Posterior cingulate gyrus (tissue), 11 donors: ENCODE measurements at places on chromosomes 13 and 19.

GRCh38 chr13:33353210-33353609 lies 67.7 kb upstream of the STARD13 start:
- DNase-seq = peak; percentile 82

DNA sequence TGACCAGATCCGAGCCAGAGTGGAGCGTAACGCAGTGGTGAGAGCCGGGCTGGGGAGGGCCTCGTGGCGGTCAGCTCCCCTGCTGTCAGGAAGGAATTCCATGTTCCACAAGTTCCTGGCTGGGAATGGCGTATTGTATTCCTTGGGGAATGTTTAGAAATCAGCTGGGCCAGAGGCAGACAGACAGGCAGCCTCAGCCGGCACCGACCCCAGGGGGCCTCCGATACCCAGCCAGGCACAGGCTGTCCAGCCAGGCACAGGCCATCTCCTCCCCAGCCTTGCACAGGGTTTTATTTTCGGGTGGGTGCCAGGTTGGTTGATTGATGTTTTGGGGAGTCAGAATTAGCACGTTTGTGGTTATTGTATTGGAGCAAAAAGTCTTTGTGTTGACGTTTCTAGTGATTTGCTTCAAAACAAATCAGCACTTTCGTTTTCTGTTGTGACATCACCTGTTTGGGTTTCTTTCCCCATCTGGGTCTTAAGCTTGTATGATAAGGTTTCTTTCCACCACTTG lies 126.6 kb upstream of the MCF2L start:
- no peak for DNase-seq

DNA sequence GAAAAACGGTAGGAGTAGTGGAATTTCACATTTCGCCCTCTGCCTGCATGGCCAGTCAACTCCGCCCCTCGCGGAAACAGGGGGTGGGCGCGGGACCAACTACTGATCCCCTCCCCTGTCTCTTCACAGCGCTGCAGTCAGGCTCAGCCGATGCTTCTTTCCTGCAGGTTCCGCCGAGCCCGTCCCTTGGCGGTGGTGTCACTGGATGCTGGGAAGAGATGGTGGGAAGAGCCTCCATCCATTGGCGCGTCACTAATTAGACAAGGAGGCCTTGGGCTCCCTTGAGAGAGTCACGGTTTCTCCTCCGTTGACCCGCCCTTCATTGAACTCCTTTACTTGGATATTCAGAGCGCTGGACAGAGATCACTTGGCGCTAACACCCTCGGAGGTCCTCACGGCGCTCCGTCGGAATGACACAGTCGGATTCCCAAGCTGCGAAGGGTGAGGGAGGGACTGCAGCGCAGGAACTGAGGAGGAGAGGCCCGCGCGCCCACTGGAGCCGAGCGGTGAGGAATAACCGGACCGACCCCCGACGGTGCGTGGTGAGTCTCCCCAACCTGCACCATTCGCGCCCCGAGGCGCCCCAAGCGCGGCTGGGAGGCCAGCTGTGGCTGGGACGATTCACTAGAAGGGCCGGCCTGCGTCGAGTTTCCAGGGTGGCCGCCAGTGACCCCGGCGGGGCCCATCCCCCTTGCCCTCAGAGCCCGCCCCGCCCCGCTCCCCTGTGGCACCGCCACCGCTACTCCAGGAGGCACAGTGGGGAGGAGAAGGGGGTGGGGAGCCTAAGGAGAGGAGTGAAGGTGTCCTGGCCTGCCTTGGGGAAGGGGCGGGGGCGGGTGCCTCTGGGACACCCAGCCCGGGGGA lies 11.2 kb upstream of the CEACAM21 start:
- no peak for DNase-seq

DNA sequence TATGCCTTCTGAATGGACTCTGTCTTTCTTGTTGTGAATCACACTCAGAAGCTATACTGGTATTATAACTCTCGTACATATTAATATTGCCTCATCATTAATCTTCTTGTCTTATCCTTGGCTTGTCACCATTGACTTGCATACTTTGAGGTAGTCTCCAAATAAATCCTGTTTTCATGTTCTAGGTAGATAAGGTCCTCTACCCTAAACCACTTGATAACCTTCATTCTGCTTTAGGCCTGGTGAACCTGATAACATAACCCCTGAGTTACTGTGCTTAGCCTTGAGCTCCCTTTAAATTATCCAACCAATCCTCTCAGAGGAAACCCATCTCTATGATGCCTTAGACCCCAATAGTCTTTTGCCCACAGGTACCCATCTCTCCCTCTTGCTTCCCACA lies 1162.3 kb downstream of the SLITRK1 start:
- DNase-seq = no peak

GRCh38 chr13:32530841-32531253 lies 7.7 kb downstream of the N4BP2L2 start:
- no peak for DNase-seq

DNA sequence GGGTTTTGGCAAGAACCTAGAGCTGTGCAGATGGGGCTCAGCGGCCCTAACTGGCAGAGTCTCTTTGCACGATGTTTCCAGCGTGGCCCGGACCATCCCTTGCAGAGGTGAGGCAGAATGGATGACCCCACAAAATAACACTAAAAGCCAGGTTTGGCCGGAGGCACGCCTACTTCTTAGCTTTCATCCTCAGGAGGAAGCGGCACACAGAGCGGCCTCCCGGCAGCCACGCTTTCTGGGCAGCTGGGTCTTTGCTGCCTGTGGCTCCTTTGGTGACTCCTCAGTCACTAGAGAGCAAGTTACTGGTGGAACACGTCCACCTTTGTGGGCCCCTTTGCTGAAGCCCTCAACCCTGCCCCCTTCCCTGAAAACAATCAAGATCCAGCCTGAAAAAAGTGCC lies 25.2 kb downstream of the TEX29 start:
- no peak for DNase-seq

- DNase-seq = no peak
Observed at GRCh38 chr13:46296115-46296822, 84.5 kb downstream of the LRRC63 start.

GRCh38 chr13:79404985-79405384 lies 1.1 kb downstream of the RBM26 start:
- DNase-seq = no peak

DNA sequence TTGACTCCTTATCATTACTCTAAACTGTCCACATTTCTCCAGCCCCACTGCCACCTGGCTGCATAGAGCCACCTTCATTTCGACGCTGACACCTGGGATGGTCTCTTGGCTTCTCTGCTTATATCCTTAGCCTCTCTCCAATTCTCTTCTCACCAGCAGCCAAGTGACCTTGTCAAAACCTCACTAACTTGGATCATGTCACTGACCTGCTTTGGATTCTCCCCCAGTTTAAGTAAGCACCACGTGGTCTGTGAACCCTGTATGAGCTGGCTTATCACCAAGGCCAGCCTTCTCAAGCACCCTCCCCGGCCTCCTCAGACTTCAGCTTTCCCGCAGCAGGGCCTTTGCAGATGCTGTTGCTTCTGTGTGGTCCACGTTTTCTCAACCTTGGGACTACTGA lies 12.3 kb upstream of the GGACT start:
- DNase-seq = no peak

- DNase-seq = no peak
Observed at GRCh38 chr19:33497131-33497777, 24.3 kb downstream of the PEPD start.

GRCh38 chr19:13425151-13425550 lies 81.1 kb downstream of the CACNA1A start:
- DNase-seq = no peak

DNA sequence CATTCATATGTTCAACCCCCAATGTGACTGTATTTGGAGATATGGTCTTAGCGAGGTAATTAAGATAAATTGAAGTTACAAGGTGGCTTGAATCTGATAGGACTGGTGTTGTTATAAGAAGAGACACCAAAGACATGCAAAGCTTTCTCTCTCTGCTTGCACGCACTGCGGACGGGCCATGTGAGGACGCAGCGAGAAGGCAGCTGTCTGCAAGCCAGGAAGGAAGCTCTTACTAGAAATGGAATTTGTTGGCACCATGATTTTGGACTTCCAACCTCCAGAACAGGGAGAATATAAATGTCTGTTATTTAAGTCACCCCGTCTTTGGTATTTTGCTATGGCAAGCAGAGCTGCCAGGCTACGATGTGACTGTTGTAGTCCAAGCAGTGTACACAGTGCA lies 4.8 kb downstream of the DLEU7 start:
- no peak for DNase-seq

DNA sequence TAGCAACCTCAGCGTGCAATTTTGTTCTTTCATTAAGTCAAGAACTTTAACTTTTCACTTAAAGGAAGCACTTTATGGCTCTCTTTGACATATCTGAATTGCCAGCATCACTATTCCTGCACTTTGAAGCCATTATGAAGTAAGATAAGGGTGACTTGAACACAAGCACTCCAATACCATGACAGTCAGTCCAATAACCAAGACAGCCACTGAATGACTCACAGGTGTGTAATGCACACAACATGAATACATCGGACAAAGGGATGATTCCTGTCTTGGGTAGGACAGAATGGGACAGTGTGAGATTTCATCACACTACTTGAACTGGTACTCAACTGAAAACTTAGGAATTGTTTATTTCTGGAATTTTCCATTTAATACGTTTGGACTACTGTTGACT lies 233.7 kb upstream of the IPO5 start:
- no peak for DNase-seq

DNA sequence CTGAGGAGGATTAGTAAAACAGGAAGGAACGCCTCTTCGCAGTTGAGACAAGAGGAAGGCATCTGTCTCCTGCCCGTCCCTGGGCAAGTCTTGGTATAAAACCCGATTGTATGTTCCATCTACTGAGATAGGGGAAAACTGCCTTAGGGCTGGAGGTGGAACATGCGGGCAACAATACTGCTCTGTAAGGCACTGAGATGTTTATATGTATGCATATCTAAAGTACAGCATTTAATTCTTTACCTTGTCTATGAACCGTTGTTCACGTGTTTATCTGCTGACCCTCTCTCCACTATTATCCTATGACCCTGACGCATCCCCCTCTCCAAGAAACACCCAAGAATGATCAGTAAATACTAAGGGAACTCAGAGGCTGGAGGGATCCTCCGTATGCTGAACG lies 722 bp upstream of the TIMM50 start:
- DNase-seq = no peak

GRCh38 chr19:7177926-7178325 lies 108.4 kb downstream of the ZNF557 start:
- DNase-seq = no peak

DNA sequence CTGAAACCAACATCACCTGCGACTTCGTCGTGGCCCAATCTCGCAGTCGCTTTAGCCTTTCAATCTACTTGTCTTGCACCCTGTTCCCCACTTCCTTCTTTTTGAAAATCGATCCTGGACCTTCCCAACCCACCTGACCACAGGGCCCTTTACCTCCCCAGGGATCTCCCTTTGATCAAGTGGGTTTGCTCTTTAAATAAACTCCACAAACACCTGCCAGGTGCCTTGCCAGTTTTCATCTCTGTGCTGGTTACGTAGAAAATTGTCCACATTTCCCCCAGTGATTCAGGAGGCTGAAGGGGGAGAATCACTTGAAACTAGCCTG lies 14.5 kb upstream of the RAB20 start:
- no peak for DNase-seq

- DNase-seq = no peak
Observed at GRCh38 chr13:95955719-95956118, 97.5 kb downstream of the UGGT2 start.

GRCh38 chr13:92317066-92317465 lies 909.5 kb upstream of the GPC6 start:
- no peak for DNase-seq

DNA sequence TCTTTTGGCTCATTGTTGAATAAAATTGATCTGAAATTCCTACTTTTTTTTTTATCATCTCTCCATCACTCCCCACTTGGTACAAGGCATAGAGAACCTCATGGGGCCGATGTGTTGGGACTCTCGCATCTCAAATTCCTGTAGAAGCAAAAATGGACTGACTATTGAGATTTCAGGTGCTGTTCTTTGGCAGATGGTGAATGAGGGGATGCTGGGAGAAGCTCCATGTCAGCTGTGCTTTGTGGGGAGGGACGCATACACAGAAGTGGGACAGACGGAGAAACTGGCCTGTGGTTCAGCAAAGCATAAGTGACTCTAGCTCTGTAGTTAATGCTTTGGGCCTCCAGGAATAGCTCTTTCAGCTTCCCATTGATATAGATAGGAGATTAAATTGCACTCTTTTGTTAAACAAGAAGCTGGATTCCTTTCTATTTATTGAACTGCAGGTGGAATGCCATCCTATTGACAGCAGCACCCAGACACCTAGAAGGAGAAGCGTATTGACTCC lies 194.5 kb upstream of the RNF113B start:
- no peak for DNase-seq

- DNase-seq = peak; percentile 94
Observed at GRCh38 chr19:10388957-10389356, 8.6 kb upstream of the TYK2 start.

DNA sequence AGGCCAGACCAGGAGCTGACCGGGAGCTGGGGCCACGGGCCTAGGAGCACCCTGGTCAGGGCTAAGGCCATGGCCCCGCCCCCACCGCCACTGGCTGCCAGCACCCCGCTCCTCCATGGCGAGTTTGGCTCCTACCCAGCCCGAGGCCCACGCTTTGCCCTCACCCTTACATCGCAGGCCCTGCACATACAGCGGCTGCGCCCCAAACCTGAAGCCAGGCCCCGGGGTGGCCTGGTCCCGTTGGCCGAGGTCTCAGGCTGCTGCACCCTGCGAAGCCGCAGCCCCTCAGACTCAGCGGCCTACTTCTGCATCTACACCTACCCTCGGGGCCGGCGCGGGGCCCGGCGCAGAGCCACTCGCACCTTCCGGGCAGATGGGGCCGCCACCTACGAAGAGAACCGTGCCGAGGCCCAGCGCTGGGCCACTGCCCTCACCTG lies 6.6 kb downstream of the SPHK2 start:
- no peak for DNase-seq

DNA sequence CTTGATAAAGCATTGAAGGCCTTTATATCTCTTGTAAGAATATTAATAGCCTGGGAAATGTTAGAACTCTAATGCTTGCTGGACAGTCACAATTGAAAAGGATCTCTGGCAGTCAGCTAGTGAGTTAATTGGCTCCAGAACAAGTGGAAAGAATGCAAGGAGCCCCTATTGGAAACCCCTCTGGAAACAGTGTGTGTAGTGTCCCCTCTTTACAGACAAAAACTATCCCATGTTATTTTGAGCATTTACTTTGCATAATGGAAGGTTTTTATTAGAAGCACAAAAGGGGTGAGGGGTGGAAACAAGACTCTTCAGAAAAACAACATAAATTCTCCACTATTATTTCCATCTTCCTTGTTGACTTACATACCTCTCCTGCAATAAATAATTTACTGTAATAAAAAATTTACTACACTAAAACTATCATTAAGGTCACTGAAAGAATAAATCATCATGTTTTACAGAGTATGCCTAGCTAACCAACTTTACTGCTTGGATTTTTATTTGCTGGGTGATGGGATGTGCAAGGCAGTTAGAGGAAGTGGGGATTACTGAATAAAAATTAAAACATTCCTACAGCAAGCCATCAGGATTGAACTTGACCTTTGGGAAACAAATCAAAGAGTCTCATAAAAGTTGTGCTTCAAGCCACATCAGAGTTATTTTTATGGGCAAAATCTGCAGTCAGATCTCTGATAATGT lies 610.4 kb downstream of the TBC1D4 start:
- no peak for DNase-seq

GRCh38 chr19:32171719-32172151 lies 173.7 kb upstream of the ZNF507 start:
- DNase-seq = no peak
